ENCODE measurements at places on chromosomes 6 and 20.

GRCh38 chr6:56663344-56663743 lies 20.7 kb upstream of the DST start:
- no peak for DNase-seq

GRCh38 chr20:21101932-21102575 lies 4.1 kb downstream of the LINC00237 start:
- DNase-seq: peak; percentile 28

GRCh38 chr6:105644073-105644489 lies 241.2 kb upstream of the PREP start:
- no peak for DNase-seq

DNA sequence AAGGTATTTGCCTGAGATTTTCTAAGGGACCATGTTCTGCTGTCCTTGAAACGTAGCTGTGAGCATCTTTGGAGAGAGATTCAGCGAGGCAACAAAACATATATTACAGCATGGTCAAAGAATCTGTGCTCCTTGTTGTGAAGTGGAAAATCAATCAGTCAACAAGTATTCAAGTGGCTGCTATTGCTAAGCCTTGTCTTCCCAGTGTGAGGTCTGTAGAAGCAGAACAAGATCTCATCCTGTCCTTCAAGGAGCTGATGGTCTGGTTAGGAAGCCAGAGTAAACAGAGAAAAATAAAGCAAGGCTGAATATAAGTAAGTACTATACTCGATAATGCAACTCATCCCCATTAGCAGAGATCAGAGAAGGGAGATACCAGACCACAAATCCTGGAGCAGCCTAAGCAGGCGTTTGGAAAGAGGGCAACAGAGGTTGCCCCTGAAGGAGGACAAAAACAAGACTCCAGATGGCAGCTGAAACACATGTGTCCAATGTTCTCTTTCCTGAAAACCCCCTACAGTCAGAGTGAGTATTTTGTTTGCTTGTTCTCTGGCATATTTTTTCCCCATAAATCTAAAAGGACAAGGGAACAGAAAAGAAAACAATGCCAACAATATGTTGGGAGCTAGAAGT lies 392.0 kb downstream of the SYNE1 start:
- DNase-seq: no peak

- no peak for DNase-seq
Measured at GRCh38 chr20:10134176-10134575, 84.5 kb upstream of the SNAP25 start.

DNA sequence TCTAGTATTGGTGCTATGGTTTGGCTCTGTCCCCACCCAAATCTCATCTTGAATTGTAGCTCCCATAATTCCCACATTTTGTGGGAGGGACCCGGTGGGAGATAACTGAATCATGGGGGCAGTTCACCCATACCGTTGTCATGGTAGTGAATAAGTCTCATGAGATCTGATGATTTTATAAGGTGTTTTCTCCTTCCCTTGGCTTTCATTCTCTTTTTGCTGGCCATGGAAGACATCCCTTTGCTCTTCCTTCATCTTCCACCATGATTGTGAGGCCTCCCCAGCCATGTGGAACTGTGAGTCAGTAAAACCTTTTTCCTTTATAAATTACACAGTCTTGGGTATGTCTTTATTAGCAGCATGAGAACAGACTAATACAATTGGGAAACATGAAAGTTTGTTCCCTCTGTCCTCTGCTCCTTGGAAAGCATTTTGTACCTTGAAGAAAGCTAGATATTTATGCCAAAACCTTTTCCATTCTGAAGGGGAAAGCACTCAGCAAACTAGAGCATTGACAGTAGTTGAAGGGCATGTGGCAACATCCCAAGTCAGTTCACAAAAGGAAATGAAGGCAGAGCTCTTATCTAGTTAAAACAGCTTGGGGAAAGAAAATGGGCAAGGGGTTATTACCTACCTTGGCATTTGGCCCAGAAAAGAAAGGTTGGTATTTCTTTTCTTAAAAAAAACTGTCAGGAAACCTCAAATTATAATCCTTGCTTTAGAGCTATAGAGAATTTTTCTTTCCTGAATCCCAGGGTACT lies 10.7 kb upstream of the TNFAIP3 start:
- DNase-seq: no peak

GRCh38 chr20:53757472-53757913 lies 163.9 kb upstream of the ZNF217 start:
- DNase-seq: no peak

DNA sequence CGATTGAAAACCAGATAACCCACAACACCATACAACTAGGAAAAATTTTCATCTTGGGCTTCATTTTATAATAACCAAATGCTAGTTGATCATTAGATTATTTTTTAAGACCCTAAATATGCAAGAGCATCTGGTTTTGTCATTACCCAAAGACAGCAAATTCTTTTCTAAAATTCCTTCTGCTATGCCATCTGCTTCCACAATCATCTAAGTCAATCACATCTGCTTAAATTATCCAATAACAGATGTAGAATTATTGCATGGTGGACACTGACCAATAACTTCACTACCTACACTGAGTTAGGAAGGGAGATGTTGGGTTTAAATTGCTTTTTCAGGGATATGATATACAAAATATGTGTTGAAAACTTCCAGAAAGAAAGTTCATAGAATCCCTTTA lies 41.9 kb downstream of the PKHD1 start:
- no peak for DNase-seq

DNA sequence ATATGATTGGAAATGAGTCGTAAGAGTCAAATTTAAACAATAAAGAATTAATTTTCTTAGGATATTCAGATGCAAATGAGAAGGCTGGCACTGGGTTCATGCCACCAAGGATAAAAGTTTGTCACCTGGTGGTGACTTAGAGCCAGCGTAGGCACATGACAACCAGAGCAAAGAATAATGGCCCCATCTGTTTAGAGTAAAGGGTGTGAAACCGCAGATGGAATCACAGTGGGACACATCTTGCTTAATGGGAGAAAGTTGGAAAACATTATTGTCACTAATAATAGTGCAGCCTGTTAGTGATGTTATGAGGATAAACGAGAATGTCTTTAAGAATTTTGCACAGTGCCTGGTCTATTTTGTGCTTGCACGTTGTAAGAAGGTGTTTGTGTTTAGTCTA lies 727.8 kb downstream of the QKI start:
- DNase-seq: no peak

DNA sequence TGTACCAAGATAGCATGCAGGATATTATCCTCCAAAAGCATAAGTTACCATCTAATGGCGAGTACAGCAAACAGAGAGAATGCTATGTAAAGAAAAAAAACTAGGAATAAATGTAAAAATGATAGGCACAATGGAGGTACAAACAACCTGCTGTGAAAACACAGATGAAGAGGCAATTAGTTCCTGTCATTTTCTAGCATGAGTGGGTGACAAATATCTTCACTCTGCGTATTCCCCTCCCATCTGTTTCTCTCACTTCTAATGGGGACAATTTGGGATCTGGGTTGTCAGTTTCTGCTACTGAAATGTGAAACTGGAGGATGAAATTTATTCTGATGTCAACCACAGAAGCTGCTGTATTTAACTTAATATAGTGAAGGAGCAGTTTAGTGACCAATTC lies 11.7 kb upstream of the PTPRK start:
- DNase-seq: no peak

GRCh38 chr20:15059438-15059837 lies 722.0 kb upstream of the FLRT3 start:
- DNase-seq: no peak

DNA sequence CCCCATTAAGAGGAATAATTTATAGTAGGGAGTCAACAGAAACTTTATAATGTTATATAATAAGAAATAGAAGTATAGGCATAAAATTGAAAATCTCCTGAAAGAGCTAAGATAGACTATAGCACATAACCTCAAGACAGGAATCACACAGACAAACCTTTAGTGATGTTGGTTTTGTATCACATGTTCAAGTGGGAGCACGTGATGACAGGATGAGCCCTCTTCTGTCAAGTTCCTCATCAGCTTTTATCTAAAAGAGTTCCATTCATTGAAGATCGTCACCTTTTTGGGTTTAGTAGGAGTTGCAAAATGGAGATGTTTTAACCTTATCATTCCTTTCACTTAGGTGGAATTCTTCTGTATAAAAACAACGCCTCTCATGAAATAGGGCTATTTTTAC lies 127.0 kb downstream of the MCHR2 start:
- DNase-seq: no peak

- DNase-seq: no peak
Measured at GRCh38 chr6:111469543-111469942, 13.5 kb downstream of the REV3L start.

GRCh38 chr6:241336-241865 lies 50.9 kb upstream of the DUSP22 start:
- DNase-seq: no peak

- no peak for DNase-seq
Measured at GRCh38 chr20:34109442-34109841, 2.6 kb downstream of the EIF2S2 start.

Data from CD4-positive, alpha-beta memory T cell (primary cell).